Renal pelvis (tissue), 12 donors: ENCODE measurements at places on chromosomes 1 and 21.
A peak's percentile ranks its signal among the peaks of the same experiment; 100 is the strongest.

GRCh38 chr1:230507666-230508402 is 81.7 kb upstream of the PGBD5 start:
- DNase-seq: peak; percentile 44

DNA sequence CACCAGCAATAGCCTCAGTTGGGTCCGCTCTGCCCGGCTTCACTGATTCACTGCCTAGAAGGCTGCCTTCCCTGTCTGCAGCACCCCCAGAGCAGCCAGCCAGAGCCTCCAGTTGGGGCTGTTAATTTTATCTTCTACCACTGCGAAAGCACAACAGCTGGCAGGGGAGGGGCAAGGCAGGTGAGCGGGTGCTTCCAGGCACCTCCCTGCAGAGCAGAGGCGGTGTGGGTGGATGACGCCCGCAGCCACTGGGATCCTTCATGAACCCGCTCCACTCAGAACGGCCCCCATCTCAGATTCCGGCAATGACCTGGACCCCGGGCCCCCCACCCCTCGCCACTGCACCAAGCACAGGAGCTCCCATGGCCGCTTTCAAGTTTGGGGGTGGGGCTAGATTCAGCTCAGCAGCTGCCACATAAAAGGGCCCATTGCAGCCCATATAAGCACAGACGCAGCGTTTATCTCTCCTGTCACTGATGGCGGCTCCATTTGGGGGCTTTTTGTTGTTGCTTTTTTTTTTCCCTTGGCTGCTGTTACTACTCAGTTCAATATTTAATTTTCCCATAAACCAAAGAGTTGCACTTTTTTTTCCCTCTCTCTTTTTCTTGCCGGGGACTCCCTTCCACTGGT is 128.0 kb upstream of the KLHDC7A start:
- peak; percentile 34 for DNase-seq

DNA sequence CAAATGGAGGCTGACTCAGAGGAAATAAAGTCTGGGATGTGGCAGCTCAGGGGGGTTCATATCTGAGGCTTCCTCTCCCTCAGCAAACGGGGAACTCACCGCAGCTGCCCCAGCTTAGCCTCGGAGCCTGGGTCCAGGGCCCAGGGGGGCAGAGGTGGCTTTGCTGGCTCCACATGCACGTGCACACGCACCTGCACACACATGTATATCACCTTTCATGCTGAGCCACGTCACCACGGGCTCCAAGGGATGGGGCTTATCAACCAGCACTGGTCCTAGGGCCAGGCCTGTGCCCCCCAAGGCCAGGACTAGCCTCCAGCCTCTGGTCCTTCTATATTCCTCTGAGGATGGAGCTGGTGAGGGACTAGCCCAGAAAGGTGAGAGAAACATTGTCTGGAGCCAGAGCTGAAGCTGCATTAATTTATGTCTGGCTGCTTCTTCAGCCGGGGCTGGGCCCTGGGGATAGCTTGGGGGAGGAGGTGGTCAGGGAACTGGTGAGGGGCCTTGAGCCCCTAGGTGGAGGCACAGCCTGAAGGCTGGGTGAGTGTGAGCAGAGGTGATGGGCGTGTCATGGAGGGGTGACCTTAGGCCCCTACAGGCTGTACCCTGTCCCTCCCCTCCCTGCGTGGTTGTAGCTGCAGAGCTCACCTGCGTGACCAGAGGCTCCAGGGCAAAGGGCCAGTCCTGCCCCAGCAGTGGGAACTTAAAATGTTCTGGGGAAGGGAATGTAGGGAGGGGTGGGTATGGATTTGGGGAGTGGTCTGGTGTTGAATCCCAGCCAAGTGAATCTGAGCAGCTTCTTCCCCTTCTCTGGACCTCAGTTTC is 520.8 kb downstream of the PTPRU start:
- no peak for DNase-seq

- DNase-seq: no peak
Measured at GRCh38 chr1:1550087-1550486, 9.7 kb upstream of the TMEM240 start.

- DNase-seq: no peak
Measured at GRCh38 chr1:234108921-234109320, 204.4 kb downstream of the SLC35F3 start.

GRCh38 chr21:29299046-29299915 is 559 bp downstream of the BACH1 start:
- DNase-seq: peak; percentile 39

DNA sequence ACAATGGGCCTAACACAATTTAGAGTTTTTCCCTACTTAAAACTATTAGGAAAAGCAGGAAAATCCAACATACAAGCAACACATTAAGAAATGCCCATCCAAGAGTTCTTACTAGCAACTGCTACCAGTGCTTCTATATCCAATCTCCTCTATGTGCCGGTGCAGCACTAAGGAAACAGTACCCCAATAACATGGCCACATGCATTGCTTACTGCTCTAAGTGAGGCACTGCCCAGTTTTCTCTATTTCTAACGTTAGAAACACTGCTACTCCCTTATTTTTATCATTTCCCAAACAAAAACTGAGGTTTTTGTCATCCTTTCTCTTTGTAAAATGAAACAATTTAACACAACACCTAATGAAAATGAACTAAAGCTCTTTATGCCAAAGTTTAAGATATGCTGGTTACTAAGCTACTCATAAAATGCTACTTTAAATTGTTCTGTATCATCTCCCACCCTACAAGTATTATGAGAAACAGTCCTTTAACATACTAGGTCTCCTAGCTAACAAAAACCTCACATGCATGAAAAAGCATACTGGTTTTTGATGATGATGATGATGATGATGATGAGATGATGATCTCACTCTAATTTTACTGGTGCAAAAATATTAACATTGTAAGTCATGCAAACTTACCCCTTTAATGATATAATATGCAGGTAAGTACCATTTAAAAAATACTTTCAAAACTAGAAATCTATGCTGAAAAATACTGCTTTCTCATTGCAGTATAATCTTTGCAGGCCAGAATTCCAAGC is 90.7 kb upstream of the TTC39A start:
- DNase-seq: no peak

GRCh38 chr1:181036107-181036836 is 2.5 kb downstream of the MR1 start:
- no peak for DNase-seq

DNA sequence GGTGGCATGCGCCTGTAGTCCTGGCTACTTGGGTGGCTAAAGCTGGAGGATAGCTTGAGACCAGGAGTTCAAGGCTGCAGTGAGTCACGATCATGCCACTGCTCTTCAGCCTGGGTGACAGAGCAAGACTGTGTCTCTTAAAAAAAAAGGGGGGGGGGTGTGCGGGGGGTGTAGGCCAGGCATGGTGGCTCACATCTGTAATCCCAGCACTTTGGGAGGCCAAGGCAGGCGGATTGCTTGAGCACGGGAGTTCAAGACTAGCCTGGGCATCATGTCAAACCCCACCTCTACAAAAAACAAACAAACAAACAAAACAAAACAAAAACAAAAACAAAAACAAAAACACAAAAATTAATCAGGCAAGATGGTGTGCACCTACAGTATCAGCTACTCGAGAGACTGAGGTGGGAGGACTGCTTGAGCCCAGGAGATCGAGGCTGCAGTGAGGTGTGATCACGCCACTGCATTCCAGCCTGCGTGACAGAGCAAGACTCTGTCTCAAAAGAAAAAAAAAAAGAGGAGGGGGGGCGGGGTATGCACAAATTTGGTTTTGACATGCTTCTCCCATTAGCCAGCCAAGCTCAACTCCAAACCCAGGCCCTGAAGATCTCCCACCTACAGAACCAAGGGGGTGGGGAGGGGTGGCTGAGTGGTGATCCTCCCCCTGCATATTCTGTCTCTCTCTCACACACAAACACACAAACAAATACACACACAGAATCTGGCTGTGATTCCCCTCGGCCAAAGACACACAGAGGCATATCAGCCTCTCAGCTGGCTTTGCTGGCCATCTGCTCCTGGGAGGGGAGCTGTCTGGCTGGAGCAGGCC is 3.1 kb downstream of the PTAFR start:
- DNase-seq: no peak

- DNase-seq: peak; percentile 21
Measured at GRCh38 chr1:79197421-79197820, 190.9 kb upstream of the ADGRL4 start.

- no peak for DNase-seq
Measured at GRCh38 chr1:104973516-104973915, 1223.8 kb downstream of the AMY1C start.

DNA sequence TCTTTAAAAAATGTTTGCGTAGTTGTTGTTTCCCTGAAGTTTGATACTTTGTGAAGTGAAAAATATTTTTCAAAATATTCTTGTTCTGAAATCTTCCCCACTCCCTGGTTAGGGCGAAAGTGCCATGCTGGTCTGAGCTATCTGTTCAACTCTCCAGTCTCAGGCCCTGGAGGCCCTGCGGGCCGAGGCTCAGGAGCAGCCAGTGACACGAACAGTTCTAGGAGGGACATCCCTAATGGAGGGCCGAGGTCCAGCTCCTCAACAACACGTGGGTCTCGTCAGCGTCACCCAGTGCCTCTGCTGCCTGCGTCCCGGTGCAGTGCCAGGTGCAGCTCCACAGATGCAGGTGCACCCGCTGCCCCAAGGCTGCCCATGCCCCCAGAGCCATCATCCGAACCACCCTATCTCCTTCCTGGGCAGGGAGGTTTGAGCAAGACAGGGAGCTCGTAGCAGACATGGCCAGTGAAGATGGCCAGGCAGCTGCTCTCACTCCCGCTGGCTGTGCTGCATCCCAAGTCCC is 69.7 kb upstream of the COL6A1 start:
- DNase-seq: no peak

DNA sequence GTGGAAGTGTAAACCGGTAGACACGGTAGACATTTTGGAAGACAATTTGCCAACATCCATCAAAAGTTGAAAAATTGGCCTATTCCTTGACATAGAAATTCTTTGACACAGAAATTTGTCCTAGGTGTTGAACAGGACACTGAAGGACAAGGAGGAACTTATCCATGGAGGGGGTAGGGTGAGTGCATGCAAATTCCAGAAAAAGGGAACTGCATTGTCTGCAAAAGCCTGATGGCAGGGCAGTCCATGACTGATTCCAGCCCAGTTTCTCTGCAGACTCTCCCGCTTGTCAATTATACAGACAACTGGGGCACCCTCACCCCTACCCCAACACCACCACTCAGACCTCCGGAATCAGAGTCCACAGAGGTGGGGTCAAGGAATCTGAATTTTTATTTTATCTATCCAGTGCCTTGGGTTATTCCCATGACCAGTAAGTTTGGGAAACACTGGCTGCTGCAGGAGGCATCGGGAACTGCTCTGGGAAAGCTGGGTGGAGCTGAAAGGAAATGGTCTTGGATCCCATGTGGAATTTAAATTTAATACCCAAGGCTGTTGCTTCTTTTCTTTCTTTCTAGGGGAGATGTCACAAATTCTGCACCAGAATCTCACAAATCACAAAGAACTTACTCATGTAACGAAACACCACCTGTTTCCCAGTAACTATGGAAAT is 103.3 kb upstream of the SLC45A1 start:
- no peak for DNase-seq

DNA sequence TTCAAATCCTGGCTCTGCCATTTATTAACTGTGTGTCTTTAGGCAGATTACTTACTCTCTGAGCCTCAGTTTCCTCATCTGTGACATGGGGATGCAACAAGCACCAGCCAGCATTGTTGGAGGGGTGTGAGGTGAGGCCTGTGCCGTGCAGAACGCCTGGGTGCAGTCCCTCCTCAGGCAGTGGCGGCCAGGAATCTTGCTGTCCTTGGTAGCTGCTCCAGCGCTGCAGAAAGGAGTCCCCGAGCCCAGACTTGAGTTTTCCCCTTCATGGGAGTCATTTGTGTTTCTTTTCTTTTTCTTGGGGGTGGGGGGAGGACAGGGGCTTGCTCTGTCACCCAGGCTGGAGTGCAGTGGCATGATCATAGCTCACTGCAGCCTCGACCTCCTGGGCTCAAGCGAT is 46.6 kb downstream of the DISP3 start:
- no peak for DNase-seq

- no peak for DNase-seq
Measured at GRCh38 chr1:16922885-16923431, 1.2 kb downstream of the CROCC start.

DNA sequence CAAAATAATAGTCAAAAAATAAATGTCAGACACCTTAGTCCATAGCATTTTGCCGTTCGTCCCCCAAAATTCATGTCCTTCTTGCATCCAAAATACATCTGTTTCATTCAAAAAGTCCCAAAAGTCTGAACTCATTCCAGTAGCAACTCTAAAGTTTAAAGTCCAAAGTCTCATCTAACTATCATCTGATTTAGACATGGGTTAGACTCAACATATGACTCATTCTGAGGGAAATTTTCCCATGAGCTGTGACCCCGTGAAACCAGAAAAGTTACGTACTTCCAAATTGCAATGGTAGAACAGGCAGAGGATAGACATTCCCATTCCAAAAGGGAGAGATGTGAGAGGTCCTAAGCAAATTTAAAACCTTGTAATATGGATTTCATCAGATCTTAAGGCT is 48.6 kb upstream of the CACHD1 start:
- no peak for DNase-seq

DNA sequence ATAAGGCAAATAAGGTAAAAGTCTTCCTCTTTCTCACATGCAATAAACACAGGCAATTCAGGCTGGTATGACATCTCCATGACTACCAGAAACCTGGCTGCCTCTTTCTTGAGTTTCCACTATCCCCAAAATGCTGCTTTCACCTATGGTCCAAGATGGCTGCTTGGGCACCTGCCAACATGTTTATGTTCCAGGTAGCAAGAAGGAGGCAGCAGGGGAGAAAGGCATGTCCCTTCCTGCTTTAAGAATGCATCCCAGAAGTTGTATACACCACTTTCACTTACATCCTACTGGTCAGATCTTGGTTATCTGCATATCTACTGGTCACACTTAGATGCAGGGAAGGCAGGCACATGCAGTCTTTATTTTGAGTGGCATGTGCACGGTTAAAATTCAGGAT is 19.4 kb upstream of the ACOT11 start:
- DNase-seq: no peak

DNA sequence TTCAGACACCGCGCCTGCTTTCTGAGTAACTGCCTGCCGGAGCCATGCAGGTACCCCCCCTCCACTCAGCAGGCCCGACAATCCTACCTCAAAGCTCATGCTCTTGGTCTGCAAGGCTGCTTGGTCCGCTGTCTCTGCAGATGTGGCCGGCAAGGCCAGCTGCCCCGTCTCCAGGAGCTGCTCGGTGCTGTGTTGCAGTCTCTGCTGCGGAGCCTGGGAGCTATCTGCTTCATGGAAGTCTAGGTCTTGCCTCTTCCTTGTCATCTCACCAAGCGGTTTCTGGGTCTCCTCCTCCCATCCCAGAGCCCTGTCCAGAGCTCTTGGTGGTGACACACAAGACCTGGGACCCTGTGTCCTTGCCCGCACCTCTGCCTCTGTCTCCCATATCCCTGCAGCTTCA is 24.0 kb upstream of the GNPAT start:
- DNase-seq: no peak

DNA sequence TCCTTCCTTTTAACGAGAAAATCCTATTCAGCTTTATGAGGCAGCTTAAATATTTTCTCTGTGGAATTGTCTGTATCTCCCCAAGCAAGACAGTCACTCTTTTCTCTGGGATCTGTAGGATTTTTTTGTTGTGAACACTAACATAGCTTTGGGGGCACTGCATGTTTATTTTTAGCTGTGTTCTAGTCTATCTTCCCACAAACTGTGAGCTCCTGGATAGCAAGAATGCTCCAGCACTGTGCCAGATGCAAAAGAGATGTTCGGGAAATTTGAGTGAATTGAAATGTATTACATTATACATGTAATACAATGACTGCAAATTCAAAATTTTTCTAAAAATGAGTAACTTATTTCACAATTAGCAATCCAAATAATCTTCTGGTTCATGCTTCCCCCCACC is 282.2 kb downstream of the PLPP3 start:
- no peak for DNase-seq
